ENCODE measurements at places on chromosomes 1 and 21.

GRCh38 chr1:43451701-43452532 lies 1.8 kb downstream of the HYI start:
- no peak for DNase-seq

DNA sequence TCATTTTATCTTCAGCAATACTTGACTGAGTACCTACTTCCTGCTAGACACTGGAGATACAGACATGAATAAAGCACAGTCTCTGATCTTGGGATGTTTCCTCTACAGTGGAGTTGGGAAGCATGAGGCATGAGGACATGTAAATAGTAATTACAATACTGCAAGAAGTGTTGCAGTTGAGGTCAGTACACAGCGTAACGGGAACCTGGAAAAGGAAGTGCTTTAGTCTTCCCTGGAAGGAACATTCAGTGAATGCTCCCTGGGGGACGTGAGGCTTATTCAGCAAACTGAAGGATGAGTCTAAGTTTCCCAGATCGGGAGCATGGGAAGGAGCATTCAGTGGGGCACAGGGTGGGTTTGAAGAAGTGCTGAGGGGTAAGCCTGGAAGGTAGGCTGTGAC lies 112.4 kb downstream of the PIK3R3 start:
- no peak for DNase-seq

DNA sequence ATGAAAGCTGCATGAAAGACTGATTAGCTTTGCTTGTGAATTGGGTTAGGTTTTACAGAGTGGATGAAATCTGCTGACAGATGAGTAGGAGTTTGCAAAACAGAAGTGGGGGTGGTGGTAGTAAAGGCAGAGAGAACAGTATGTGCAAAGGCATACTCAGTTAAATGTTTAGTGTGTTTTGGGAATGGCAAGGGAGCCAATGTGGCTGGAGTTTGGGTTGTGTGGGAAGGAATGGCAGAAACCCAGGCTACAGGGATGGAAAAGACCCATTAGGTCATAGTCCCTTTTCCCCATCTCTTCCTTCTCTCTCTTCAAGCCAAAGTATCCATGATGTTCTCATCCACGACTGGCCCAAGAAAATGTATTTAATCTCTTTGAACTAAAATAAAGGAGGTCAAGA lies 362.2 kb upstream of the LYPLAL1 start:
- no peak for DNase-seq

DNA sequence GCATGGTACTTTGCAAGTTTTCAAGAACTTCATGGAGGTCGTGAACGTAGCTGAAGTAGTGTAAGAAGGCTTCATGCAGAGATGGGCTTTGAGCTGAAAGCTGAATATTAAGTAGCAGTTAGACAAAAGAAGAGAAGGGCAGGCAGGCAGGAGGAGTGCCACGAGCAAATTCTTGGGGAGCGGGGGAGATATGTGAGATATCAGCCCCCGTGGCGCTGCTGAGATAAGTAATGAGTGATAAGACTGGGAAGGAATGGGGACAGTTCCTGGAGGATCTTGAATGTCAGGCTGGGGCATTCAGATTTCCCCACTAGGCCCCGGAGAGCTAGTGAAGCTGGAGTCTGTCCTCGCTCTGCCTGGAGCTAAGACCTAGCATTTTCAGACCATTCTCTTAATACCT lies 27.9 kb upstream of the KIRREL1 start:
- no peak for DNase-seq

DNA sequence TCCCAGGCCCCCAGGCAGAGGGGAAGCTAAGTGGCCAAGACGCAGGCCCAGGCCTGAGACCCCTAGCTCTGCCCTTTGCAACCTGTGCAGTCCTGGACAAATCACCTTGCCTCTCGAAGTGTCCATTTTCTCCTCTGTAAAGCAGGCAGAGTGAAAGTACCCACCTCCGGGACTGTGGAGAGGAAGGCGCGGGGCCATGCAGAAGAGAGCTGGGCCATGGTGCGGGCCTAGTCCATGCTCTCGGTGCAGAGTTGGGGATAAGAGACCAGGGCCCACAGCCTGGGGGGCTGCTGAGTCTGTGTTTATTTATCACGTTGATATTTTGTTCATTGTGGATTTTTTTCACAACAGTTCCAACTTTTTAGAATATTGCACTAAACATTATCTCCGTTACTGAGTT lies 160.2 kb upstream of the VAMP3 start:
- DNase-seq: no peak

- DNase-seq: no peak
Observed at GRCh38 chr1:192844360-192844759, 35.5 kb downstream of the RGS2 start.

GRCh38 chr1:29094954-29095353 lies 28.7 kb downstream of the TMEM200B start:
- DNase-seq: no peak

GRCh38 chr1:24491577-24492360 lies 10.9 kb upstream of the RCAN3 start:
- no peak for DNase-seq

- DNase-seq: no peak
Observed at GRCh38 chr1:165443539-165444311, 1.2 kb downstream of the RXRG start.

GRCh38 chr1:204272505-204272904 lies 58.7 kb upstream of the GOLT1A start:
- no peak for DNase-seq

GRCh38 chr21:45594721-45595489 lies 48.6 kb upstream of the PCBP3 start:
- no peak for DNase-seq

DNA sequence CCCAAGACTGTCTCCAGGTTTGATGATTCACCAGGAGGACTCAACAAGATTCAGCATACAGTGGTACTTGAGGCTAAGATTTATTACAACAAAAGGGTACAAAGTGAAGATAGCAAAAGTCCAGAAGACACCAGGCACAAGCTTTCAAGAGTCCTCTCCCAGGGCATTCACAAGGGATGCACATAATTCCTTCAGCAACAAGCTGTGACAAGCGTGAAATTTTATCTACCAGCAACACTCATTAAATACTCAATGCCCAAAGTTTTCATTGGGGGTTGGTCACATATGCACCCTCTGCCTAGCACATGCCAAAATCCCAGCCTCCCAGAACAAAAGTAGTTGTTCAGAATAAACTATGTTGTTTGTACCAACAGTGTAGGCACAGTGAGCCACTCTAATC lies 62.3 kb downstream of the PRKACB start:
- no peak for DNase-seq

DNA sequence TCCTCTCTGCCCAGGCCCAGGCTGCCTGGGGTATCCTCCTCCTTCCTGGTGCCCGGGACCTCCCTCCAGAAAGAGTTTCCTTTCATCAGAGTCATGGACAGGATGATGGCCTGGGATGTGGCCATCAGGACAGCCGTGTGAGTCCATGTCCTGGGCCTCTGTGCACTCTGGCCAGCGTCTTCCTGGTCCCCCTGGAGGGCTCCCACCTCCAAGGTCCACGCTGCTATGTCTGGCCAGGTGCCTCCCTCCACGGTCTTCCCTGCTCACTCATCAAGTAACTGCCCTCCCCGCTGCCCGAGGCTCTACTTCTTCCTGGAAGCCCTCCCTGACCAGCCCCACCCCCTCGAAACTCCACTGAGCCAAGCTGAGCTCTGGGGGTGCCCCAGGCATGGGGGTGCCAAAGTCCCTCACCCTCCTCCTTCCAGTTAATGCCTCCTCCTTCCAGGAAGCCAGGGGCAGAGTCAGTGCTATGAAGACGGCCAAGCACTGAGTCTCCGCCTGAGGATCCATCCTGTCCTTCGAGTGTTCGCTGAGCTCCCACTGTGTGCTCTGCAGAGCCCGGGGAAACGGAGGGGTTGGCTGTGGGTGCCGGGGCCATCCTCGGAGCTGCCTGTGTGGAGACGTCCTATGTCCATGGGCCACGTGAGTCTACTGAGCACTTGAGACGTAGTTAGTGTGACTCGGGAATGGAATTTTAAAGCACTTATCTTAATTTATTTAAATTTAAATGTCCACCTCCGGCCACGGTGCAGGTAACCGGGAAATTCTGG lies 28.5 kb upstream of the TTC34 start:
- no peak for DNase-seq

GRCh38 chr1:182051938-182052337 lies 9.6 kb downstream of the ZNF648 start:
- DNase-seq: no peak

GRCh38 chr1:110338309-110338885 lies 780 bp upstream of the RBM15 start:
- peak; percentile 96 for DNase-seq

GRCh38 chr1:41683681-41684500 lies 199.4 kb upstream of the EDN2 start:
- DNase-seq: no peak

GRCh38 chr1:84339503-84339902 lies 38.0 kb downstream of the SAMD13 start:
- no peak for DNase-seq

DNA sequence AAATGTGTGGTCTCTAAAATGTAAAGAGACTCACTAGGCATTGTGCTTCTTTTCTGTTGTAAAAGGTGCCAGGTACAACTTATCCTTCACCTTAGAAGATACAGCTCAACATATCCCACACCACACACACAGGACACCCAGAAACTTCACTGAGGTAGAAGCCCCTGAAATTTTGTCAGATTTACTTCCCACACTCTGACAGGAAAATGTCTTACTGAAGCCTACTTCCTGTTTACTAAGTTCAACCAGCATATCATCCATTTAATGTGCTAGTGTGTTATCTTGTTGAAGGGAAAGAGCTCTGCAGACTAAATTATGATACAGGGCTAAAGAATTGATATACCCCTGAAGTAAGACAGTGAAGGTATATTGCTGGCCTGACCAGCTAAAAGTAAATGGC lies 39.9 kb upstream of the INSL5 start:
- no peak for DNase-seq

DNA sequence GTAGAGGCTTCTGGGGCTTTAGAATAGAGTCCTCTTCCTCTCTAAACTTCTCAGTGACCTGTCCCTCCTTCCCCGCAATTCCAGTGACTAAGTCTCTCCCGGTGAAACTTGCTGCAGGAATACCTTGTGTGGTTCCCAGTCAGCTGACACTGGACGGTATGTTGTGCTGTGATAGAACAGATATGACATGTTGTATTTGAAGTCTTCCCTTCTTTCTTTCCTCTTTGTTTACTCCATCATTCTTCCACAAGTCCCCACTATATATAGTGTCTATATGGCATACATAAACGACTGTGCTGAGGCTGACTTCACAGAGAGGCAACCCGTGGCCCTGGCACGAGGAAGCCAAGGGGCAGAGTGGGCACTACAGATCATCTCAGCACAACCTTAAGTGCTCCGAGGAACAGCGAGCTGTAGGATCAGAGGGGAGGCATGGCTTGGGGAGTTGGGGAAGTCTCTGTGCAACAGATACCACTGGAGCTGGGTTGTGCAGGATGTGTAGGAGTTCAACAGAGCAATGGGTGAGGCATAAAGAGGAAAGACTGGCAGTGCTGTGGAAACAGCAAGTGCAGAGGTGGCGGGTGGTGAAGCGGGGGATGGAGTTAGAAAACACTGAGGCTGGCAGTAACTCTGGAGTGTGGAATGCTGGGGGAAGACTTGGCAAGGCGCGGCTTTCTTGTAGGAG lies 237.8 kb downstream of the TRABD2B start:
- no peak for DNase-seq

DNA sequence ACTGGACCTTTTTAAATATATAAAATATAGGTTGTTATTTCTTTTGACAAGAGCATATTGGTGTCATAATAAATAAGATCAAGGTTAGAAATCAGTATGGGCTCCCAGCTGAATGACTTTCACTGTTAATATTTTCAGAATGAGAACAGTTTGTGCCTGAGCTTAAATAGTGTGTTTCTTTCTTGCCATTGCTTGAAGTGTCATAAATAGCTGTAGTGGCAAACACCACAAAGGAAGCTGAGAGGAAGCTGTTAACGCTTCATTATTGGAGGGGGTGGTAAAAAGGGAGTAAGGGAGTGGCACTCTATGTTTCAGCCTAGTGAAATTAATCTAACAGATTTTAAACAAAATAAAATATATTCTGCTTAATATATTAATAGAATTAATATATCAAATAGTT lies 1089.8 kb upstream of the NCAM2 start:
- no peak for DNase-seq

- no peak for DNase-seq
Observed at GRCh38 chr1:223654083-223654482, 11.4 kb downstream of the CAPN8 start.

DNA sequence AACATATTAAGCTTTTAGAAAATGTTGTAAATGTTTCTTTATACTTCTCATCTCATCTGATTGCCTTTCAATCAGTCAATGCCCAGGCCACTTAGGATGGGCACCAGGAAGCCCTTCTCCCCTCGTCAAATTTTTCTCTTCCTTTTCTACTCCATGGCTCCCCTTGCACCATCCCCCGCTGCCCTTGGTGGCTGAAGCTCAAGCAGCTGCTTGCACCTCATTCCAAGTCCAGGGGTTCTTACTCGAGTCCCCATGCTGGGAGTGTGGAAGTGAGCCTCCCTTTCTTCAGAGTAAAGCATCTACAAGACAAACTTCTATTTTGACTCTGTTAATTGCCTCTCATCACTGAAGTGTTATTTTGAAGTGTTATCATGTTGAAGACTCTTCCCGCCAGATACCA lies 39.7 kb upstream of the KRTAP11-1 start:
- DNase-seq: no peak

GRCh38 chr1:40789661-40790430 lies 6.3 kb downstream of the KCNQ4 start:
- no peak for DNase-seq

DNA sequence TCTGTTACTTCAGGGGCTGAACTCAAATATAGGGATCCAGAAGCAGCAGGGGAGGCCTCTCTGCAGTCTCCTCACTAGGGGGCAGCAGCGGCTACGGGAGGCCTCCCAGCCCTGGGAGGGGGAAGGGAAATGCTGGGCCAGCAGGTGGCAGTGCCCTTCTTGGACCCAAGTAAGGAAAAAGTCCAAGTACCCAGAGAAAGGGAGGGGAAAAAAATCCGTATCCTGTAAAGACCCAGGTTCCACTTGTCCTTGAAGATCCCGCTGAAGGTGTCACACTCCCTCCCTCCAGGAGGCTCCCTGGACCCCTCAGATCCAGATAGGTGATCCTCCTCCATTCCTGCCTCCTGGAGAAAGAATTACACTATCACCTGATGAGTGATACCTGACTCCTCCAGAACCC lies 14.1 kb upstream of the NUAK2 start:
- DNase-seq: peak; percentile 88

DNA sequence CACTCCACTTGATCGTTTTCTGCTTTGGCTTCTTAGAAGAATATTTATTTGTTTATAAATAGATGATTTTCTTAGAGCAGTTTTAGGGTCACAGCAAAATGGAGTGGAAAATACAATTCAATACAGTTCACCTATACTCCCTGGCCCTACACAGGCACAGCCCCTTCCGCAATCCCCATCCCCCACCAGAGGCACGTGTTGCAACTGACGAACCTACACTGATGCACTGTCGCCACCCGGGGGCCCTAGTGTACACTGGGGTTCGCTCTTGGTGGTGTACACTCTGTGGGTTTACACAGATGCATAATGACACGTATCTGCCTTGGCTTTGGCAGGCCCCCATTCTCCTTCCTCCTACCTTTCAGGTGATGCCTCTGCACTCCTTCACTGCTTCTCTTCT lies 8.0 kb downstream of the ECHDC2 start:
- no peak for DNase-seq

- DNase-seq: no peak
Observed at GRCh38 chr21:26933448-26933847, 33.4 kb downstream of the ADAMTS5 start.

- no peak for DNase-seq
Observed at GRCh38 chr1:88877382-88877825, 14.0 kb downstream of the GTF2B start.
